Posterior vena cava (tissue), 2 donors: ENCODE measurements at places on chromosomes 12 and 14. TPM values are rescaled to one million over a fixed set of nuclear protein-coding genes. Genes with fewer than 3 reads are reported as not detected.

GRCh38 chr12:109595321-109595902 is 21.8 kb downstream of the MVK start:
- DNase-seq: no peak

DNA sequence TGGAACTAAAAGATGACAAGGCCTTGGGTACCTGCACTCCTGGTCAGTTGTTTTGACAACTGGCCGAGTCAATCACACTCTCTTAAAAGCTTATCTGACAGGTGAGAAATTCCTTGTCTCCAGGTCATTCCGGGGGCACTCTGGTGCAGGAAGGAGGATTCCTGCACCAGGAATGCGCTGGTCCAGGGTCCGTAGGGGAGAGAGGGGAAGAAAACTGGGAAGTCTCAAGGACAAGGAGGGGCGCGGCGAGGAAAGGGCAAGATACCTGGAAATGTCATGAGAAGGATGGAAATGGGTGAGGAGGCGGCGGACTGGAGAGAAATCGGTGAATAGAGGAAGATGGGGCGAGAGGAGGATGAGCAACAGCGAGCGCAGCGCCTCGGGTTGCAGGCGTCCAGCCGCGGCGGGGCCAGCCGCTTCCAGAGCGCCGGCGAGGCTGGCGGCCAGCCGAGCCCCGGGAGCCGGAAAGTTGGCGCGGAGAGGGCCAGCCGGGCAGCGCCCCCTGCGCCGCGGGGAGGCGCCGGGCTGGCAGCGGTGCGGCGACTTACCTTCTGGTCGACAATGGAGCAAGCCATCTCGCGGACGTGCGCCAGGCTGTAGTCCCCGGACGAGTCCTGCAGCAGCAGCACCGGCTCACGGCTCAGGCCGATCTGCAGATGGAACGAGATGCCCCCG is 809 bp downstream of the PRKD1 start:
- peak; percentile 82 for DNase-seq

ACOT6 gene
- not detected for total RNA-seq

GRCh38 chr14:72631401-72631800 is 262.5 kb downstream of the DPF3 start:
- DNase-seq: no peak

TMCC3 gene
- total RNA-seq: 10.3 TPM

CISTR gene
- not detected for total RNA-seq

DNA sequence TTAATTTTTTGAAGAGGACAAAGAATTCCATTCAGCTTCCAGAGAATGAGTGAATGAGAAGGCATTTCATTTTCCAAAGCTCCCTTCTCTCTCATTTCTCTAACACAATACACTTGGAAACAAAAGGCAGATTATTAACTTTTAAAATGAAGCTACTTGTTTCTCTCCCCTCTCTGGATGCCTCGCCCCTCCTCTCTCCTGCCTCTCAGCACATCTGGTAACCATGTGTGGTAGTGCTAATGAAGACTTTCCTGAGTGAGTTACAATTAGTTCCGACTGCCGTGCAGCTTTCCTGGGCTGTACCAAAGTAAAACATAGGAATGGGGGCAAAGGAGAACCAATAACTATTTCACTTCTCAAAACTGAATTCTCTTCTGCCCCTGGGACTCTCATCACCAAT is 84.7 kb upstream of the SOX5 start:
- DNase-seq: no peak

DNA sequence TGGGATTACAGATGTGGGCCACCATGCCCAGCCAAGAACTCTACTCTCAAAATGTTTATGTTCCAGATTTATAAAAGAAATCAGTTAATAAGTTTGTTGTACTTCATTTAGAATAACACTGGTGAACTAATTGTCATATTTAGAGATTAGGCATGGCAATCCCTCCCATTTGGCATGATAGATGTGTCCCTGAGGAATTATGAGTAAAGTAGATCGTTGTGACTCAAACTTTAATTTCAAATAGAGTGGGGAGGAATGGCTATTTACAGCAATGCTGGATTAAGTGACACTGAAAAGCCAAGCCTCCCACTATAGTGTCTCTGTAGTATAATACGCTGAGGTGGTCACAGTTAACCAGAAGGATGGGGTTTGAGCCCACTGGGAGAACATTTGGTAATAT is 39.3 kb upstream of the RTRAF start:
- DNase-seq: no peak

MYF6 gene
- not detected for total RNA-seq

LBHD2 gene
- total RNA-seq: not detected

GDF3 gene
- total RNA-seq: not detected

DNA sequence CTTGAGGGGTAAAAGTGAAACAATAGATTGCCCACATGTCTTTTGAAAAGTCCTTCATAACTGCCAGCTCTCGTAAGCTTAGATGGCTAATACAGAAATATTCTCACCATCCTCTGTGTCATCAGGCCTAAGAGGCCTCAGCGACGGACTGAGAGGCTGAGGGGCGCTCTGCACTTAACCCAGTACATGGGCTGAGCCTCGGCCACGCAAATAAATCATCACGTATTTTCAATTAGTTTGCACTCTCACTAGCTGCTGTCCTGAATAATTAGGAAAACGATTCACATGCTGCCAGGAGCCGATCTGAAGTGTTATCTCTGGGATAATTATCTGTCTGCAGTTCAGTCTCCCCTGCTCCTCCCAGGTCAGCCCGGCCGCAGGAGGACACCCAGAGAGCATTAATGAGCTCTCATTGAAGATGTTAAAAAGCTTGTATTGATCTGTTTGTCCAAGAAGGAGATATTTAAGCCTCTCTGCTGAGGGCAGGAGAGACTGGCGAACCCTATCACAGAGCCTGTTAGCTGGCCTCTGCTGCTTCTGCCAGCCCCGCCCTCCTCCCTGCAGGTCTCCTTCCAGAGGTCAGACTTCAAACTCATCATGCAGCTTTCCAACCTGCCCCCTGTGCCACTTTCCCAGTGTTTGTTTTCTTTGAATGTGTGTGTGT is 1051.3 kb downstream of the VRK1 start:
- no peak for DNase-seq

GLS2 gene
- 0.69 TPM for total RNA-seq

RASSF9 gene
- total RNA-seq: 5.7 TPM

GZMB gene
- 1.0 TPM for total RNA-seq

- DNase-seq: no peak
Measured at GRCh38 chr12:115230606-115231005, 546.6 kb upstream of the TBX3 start.

GRCh38 chr14:70114621-70115156 is 74.1 kb downstream of the SLC8A3 start:
- no peak for DNase-seq

DNA sequence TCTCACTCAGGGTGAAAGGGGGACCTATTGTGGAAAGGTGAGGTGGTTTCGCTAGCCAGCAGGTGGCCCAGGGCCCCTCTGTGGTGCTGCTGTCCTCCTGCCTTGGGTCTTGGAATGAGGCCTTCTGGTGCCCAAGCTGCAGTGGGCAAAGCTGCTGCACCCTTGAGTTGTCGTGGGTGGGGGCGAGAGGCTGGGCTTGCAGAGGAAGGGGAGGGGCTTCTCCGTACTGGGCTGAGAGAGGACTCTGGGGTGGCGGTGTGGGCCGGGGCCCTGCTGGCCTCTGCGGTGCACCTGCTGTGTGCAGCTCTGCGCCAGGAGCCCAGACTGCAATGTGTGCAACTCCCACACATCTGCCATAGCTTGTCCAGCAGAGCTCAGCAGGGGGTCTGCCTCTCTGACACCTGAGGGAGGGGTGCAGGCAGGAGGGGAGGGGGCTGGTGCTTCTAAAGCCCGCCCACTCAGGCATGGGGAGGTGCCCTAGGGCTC is 145.8 kb downstream of the KIF26A start:
- peak; percentile 57 for DNase-seq

KANSL2 gene
- 24.0 TPM for total RNA-seq

- no peak for DNase-seq
Measured at GRCh38 chr12:59811991-59812390, 216.2 kb downstream of the SLC16A7 start.

GRCh38 chr12:106068296-106068695 is 70.5 kb downstream of the NUAK1 start:
- DNase-seq: no peak

CD163 gene
- 252 TPM for total RNA-seq

GRCh38 chr14:70599345-70599744 is 1.1 kb downstream of the MED6 start:
- DNase-seq: no peak

DNA sequence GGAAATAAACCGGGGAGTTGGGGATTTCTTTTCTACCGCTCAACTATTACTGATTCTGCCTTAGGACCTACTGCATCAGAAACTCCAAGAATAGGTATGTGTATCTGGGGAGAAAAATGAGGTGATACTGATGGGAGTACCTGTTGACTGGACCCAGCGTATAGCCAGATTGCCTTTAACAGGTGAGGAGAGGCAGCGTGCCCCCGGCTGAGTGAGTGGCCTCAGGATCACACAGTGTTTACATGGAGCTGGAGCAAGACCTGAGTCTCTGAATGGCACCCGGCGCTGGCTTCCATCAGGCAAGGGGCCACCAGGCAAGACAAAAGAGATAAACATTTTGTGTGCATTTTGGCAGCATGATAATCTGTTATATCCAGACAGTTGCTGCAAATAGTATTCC is 496.2 kb downstream of the EGLN3 start:
- peak; percentile 59 for DNase-seq

WDHD1 gene
- total RNA-seq: 3.0 TPM

GRCh38 chr14:101191721-101192660 is 288.5 kb upstream of the RTL1 start:
- DNase-seq: peak; percentile 51

DNA sequence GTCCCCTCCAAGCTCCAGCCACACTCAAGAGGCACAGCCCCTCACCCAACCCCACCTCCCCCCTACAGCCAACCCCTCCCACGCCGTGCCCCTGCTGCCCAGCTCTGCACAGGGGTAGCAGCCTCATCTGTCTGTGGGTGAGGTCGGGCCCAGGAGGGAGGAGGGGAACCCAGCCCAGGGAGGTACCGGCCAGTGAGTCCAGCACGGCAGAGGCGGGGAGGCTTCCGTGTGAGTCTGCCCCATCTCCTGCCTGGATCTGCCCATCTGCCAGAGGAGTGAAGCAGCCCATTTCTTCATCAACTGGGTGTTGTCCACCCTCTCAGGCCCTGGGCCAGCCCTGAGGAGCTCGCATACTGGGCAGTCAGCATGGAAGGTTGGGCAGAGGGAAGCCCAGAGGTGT is 54.2 kb downstream of the CCNK start:
- DNase-seq: no peak

- no peak for DNase-seq
Measured at GRCh38 chr12:69056743-69057515, 124.0 kb upstream of the CPM start.

DNA sequence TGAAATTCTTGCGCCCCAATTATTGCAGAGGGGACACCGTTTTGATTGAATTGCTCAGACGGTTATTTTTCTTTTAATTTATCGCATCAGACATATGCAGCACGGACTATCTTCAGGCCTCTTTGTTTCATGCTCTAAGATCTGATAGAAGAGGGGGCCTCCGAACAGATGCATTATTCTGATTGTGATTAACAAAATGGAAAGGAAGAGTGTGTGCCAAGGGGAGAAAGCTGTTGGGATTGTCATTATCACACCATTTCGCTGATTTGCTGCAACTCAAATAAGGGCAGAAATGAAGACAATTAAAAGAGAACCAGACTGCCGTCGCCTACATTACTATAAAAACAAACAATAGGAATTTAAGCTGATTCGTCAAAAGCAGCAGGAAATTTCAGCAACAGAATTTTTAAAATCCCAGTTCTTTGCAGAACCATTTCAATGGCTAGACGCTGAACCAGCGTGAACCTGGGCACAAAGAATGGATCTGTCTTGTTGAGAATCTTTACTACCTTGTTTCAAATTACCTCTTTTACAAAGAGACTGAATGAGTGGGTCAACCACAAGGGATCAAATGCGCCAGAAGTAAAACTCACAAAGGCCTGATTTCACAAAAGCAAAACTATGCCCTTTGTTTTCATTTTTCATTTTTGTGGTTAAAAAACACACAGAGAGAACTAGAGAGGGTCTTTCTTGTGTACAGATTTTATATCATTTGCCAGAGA is 30.6 kb downstream of the TMEM132D start:
- no peak for DNase-seq

GRCh38 chr12:46676797-46677520 is 148.8 kb downstream of the SLC38A4 start:
- DNase-seq: no peak

CCDC175 gene
- not detected for total RNA-seq

GRCh38 chr14:36227802-36228201 is 51.3 kb upstream of the PTCSC3 start:
- no peak for DNase-seq

OVCH1 gene
- total RNA-seq: 1.1 TPM

DNA sequence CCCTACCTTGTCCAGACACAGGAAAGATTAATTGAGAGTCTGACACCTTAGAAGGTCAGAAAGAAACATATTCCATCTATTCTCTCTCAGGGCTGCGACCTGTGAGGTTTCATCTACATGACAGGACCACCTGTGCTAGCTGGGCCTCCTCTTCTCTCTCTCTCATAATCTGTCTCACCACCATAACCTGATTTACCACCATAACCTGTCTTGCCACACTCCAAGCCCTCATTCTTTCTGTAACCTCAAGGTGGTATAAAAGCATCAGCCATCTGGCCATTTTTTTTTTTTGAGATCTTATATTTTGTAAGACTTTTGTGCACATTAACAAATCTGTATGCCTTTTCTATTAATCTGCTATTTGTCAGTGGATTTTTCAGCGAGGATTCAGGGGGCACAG is 75.5 kb downstream of the ACADS start:
- DNase-seq: no peak

GRCh38 chr14:105541218-105541875 is 15.0 kb downstream of the TMEM121 start:
- no peak for DNase-seq

DNA sequence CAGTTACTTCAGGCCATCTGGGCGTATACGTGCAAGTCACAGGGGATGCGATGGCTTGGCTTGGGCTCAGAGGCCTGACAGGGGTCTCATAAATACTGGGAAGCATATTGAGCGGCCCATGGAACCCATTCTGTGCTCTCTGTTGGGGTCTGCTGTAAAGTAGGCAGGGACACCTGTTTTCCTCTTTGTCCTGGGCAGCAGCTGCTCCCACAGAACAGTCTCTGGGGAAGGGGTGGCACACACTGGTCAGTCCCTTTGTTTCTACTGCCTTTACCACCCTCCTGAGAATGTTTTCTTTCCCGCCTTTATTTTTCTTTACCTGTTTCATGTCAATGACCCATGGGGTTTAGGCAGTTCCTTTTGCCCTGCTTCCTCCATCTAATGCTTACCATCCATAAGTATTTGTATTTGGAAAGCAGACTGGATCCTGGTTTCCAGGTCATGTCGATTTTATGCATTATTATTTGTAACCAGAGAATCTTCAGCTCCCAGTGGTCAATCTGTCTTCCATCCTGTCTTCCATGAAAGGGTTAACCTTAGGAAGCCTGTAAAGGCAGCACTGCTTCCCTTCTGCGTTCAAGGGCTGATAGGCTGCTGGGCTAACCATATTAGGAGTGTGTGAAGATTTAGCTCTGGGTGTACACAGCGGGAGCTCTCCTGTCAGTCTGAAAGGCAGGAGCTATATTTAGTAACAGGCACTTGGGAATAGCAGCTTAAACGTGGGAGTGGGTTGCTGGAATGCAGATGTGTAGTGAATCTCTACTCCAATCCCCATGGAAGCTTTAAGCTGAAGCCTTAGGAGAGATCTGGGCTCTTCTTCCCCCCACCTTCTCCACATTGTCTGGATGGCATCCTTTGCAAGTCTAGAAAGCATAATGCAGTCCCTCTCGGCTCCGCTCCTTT is 124.0 kb downstream of the DYRK2 start:
- DNase-seq: no peak

- peak; percentile 62 for DNase-seq
Measured at GRCh38 chr12:52715416-52715815, 12.1 kb upstream of the KRT77 start.

FOXG1 gene
- not detected for total RNA-seq

E2F7 gene
- 0.09 TPM for total RNA-seq

- DNase-seq: peak; percentile 74
Measured at GRCh38 chr14:96631621-96632362, 129.6 kb downstream of the PAPOLA start.

SPATS2 gene
- 12.1 TPM for total RNA-seq
